ENCODE measurements at places on chromosomes 6 and 20.
A peak's percentile ranks its signal among the peaks of the same experiment; 100 is the strongest.

DNA sequence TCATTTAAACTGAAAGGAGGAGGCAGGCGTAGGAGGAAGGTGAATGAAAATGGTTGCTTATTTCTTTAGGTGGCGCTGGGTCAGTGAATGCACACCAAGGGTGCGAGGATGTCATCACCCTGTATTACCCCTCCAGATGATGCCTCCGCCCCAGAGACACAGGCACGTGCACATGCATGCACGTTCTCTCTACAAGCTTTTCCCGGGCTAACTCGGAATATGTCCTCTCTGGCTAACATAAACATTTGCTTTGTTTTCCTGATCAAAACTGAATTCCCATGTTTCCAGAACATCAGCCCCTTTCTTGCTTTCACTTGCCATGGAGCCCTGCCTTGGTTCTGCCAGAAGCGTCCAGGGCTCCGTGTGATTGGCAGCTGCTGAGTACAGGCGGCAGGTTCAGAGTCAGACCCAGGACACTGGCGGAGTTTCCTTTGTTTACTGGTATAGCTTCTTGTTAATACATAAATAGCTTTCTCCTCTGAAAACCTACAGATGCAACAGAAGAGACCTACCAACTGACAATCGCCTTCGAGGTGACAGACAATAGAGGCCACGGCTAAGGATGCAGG lies 131.2 kb upstream of the RPS6KA2 start:
- DNase-seq = no peak

DNA sequence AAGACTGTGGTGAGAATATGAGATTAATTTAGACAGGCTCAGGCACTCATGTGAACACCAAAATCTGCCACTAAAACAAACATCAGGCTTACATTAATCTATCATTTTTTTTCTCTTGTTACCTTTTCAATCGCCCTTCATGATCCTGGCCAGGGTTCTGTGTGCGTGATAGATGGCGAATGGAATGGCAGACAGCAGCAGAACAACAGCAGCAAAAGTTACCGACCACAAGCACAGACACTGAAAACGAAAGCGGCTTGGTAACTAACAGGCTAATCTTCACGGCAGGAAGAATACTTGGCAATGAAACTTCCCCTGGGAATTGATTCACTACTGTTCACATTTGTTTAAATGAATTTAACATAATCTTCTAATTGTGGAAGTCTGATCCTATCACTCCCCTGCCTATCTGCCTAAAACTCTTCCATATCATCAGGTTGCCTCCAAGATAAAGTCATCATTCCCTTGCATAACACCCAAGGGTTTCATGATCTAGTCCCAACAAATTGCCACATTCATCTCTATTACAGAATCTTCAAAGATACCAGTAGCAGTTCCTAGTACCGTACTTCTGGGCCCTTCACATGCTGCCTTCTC lies 28.7 kb downstream of the PTPRK start:
- no peak for DNase-seq

GRCh38 chr6:83151114-83151513 lies 42.0 kb downstream of the PGM3 start:
- no peak for DNase-seq

DNA sequence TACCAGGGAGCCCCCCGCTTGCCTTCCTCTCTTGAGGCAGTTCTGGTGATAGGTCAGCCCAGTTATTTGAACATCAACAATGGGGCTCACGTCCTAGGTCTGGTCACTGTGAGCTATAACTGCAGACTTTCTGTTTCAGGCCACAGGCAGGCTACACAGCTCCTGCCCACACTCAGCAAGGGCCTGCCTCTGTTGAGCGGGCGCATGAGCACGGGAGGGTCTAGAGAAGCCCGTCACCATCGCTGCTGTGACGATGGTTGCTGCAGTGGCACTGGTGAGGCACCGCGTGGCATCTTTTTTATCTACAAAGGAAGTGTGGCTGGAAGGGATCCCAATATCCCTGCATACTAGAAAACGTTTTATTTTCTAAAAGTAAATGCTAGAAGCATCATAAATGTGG lies 77.8 kb downstream of the RAMACL start:
- no peak for DNase-seq

GRCh38 chr6:3280866-3281465 lies 22.2 kb downstream of the PSMG4 start:
- DNase-seq = no peak

- DNase-seq = no peak
Observed at GRCh38 chr6:148414836-148415235, 72.2 kb downstream of the SASH1 start.

DNA sequence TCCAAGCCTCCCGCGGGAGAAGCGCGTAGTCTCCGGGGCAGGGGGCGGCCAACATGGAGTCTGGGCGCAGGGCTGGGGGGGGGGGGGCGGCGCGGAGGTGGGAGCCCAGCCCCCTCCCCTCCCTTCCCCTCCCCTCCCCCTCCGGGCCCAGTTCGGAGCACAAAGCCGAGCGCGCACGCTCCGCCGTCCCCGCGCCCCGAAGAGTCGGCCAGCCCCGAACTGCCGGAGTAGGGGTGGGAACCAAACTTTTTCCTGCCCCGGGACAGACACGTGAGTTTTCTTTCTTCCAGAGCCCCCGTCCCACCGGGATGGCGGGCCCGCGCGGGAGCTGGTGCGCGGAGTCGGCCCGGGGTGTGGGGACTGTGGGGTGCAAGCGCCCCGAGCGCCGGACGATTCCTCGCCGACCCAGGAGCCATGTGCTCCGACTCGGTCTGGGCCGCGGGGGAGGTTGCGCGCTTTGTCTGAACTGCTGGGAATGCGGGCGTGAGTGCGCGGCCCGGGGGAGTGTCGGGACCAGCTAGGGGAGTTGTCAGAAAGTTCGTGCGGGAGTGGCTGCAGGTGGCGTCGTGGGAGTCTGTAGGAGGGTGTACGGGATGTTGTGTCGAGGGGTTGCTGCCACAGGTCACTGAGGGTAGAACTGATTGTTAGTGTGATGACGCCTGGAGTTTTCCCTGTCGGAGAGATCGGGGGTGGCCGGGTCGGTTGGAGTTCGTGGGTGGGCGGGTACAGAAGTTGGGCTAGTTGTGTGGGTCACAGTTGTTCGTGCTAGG lies 1.2 kb downstream of the TGIF2 start:
- peak; percentile 40 for DNase-seq

- DNase-seq = no peak
Observed at GRCh38 chr6:107064579-107065065, 36.6 kb downstream of the MTRES1 start.

- DNase-seq = no peak
Observed at GRCh38 chr6:151341476-151342195, 49.7 kb downstream of the ZBTB2 start.

GRCh38 chr6:43944908-43945767 lies 175.1 kb downstream of the VEGFA start:
- DNase-seq = no peak

- DNase-seq = no peak
Observed at GRCh38 chr20:5118220-5119142, 1.3 kb downstream of the PCNA start.

DNA sequence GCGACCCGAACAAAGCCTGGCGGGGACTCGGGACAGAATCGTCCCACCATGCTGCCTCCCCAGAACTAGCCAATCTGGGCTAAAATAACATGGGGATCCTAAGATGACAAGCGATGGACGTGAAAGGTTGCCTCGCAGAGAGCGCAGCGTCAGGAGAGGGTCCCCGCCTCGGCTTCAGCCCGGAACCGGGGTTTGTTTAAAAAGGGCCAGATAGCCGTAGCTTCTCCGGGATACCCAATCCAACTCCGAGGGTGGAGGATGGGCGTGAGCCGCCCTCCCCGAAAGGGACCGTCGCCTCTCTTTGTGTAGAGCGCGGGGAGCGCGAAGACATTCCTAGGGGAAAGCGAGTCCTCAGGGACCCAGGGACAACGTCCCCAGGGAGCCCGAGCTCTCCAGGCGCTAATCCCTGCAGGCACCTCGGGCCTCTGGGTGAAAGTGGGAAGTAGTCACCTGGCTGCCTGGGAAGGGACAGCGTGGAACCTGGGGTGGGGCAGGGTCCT lies 643 bp downstream of the CD24 start:
- DNase-seq = no peak

DNA sequence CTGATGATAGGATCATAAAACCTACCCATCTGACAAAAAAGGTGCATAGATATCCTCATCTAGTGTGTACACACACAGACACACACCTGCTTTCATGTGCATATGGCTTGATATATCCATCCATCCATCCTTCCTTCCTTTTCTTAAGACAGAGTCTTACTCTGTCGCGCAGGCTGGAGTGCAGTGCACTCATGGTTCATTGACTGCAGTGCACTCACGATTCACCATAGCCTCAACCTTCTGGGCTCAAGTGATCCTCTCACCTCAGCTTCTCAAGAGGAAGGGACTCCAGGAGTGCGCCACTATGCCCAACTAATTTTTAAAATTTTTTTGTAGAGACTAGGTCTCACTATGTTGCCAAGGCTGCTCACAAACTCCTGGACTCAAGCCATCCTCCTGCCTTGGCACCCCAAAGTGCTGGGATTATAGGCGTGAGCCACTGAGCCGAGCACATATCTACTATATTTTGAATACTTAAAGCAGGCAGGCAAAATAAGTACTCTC lies 27.1 kb downstream of the ADNP start:
- no peak for DNase-seq

DNA sequence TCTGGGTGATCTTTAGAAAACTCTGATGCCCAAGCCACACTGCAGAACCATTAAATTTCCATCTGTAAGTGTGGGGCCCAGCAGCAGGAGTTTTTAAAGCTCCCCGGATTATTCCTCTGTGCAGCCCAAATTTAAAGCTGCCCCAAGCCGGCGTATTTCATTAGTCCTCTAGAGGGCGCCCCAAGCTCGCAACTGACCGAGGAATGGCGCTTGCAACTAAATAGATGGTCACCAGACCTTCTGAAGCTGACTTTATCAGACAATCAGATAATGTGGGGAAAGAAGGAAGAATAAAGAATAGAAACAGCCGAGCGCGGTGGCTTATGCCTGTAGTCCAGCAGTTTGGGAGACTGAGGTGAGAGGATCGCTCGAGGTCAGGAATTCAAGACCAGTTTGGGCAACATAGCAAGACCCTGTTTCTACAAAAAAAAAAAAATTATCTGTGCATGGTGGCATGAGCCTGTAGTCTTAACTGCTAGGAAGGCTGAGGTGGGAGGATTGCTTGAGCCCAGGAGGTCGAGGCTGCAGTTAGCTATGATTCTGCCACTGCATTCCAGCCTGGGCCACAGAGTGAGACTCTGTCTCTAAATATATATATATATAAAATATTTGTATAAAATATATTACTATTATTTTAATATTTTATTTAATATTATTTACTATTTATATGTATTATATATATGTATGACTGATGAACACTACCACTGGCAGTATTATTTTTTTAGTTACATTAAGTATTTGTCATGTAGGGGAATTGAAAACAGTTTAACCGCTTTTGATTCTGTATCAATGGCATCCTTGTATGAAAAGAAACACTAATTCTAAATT lies 56.0 kb downstream of the OTOR start:
- DNase-seq = no peak

- DNase-seq = no peak
Observed at GRCh38 chr6:15453622-15454021, 207.8 kb downstream of the JARID2 start.

GRCh38 chr6:113632220-113632864 lies 224.8 kb upstream of the MARCKS start:
- no peak for DNase-seq

- DNase-seq = no peak
Observed at GRCh38 chr6:118187568-118188164, 280.6 kb downstream of the SLC35F1 start.

DNA sequence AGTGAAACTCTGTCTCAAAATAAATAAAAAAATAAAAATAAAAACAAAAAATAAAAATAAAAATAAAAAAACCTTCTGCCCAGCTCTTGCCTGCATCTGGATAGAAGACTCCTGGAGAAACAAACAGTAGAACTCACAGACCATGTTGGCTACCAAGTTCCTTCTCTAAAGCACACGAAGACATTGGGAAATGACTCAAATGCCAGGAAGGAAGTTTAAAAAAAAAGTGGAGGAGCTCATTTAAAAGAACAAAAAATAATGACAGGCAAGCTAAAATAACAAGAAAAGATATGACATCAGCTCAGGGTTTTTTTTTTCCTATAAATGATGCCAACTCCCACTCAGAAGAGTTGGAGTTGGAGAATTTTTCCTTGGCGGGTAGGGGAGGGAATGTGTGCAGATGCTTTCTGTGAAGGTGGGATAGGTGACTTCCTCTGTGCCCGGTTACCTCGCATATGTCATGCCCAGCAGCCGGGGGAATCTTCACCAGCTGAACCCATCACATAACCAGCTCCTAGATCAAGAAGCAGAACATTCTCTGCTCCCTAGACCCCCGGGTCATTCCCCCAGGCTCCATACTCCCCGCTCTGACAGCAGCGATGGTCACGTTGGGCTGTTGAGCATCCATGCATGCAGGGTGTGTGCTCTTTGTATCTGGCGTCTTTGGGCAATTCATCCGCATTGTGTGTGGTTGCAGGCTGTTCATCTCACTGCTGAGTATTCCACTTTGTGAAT lies 17.3 kb upstream of the CD93 start:
- no peak for DNase-seq

DNA sequence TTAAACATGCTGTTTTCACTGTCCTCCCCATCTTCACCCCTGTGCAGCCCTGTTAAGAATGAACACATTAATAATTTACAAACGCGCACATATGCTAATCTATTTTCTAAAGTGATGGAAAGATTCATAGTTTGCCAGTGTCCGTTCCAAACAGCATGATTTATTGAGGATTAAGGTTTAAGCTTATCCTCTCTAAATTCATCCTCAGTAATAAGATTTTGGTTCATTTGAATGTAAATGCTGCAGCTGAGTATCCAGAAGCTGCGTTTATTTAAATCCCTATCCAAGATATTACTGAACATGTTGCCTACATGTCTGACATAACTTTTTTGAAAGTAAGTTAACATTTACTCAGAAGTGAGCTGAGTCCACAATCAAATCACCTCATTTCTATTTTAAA lies 42.8 kb upstream of the FAM135A start:
- no peak for DNase-seq

DNA sequence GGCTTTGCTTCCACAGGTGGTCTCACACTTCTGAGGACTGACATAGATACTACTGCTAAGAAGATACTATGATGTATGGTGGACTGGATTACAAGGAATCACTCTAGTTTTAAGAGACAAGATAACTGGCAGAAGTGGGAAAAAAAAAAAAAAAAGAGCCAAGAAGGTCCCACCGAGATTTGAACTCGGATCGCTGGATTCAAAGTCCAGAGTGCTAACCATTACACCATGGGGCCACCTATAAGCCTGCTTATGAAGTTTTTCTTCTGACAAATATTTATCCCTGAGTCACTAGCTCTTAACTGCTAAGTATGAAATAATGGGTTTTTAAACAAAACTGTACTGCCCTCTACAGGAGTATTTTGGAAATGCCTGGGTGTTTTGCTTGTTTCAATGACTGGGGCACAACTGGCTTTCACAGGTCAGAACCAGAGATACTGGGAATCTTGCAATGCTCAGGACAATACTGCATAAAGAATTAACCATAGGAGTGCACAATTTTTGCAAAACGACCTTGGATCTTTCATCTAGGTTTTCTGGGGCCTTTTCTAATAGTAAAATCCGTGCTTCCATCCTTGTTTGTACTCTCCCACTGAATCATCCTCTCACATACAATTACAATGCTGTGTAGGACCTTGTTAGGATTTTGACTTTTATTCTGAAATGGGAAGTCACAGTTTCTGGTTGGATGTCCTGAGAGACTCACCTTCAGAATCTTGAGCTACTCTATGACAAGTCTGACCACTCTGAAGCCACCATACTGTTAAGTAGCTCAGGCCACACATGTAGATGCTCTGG lies 116.3 kb downstream of the OR2B2 start:
- DNase-seq = no peak

GRCh38 chr20:51135926-51136715 lies 113.2 kb upstream of the KCNG1 start:
- no peak for DNase-seq

GRCh38 chr6:24961852-24962251 lies 26.1 kb upstream of the RIPOR2 start:
- DNase-seq = no peak

Data from activated CD8-positive, alpha-beta memory T cell treated with anti-CD3 and anti-CD28 coated beads for 4 hours (primary cell).